WERI-Rb-1 (cell line): ENCODE measurements at places on chromosomes 5 and 9.

- peak; percentile 23 for DNase-seq
Observed at GRCh38 chr9:109779711-109780452, at the start of gene PALM2AKAP2. Gene PALM2AKAP2 (plus strand): TSS chr9:109780198. CDS start chr9:109780489, 291 bp downstream.

GRCh38 chr5:50666261-50667022, at the start of gene PARP8:
Gene PARP8 (plus strand): TSS chr5:50666637. CDS start chr5:50667096, 459 bp downstream.
- DNase-seq, result peak; percentile 17

DNA sequence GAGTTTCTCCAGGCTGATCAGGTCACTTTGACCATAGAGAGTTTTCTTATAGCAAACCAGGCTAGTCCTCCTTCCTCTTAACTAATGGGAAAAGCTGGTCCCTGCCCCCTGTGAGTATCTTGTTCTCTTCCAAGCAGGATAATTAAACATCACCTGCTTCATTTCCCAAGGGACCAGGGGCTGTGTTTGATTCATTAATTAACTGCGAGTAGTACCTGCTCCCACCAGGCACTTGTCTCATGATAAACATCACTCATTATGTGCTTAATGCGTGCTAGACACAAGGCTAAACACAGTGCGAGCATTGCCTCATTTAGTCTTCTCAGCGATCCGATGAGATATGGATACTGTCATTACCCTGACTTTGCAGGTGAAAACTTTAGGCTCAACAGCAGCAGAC, 1.7 kb upstream of the FAM163B start:
- peak; percentile 26 for DNase-seq

DNA sequence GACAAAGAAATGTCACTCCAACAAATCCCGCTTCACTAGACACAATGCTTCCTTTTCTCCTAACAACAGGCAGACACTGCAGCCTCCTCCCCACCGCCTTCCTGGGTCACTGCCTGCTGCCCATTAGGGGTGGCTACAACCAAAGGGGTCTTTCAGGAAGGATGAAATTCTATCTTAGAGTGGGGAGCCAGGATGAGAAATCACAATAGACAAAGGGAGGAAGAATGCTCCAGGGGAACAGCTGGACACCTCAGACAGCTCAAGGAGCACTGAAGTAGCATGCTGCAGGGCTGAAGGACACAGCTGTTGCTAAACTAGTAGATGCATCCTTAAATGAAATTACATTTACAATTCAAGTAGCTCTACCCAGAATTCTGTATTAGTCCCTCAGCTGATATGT, 54.2 kb downstream of the PRELID2 start:
- DNase-seq, result no peak

DNA sequence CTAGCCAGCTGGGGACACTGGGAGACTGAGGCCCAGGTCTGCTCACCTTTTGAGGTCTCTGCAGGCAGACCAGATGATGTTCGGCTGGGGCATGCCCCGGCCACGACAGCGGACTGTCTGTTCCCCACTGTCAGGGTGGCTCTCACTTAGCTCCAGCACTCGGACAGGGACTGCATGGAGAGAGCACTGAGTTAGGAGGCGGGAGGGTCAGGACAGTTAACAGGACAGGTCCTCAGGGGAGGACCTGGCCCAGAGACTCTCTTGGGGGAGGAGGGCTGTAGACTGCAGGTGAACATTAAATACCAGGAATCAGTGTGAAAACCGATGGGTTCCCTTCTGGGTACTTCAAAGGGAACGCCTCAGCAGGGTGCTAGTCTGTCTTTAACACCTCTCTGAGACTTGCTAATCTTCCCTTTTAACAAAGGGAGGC, 25.1 kb downstream of the PDGFRB start:
- no peak for DNase-seq
